ENCODE measurements at places on chromosomes 4 and X.

DNA sequence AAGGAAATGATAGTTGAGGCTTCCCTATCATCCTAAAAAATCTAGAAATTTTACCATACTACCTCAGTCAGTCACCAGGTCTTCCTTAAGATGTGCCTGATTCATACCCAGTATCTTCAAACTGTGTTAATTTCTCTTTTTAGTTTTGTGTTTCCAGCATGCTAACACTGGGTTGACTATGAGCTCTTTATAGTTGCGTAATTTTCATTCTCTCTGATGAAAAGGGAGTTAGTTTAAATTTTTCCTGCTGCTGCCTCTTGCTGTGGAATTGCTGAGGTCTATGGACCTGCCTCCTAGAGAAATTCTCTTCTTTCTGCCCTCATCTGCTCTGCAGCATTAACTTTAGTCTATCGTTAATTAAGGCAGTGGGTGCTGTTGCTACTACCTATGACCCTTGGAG lies 66.6 kb downstream of the BANK1 start:
- no peak for DNase-seq

- no peak for DNase-seq
These were observed 30.9 kb downstream of the RTL9 start for GRCh38 chrX:110389570-110389969.

GRCh38 chr4:184641022-184641421 lies 8.2 kb downstream of the CASP3 start:
- no peak for DNase-seq

DNA sequence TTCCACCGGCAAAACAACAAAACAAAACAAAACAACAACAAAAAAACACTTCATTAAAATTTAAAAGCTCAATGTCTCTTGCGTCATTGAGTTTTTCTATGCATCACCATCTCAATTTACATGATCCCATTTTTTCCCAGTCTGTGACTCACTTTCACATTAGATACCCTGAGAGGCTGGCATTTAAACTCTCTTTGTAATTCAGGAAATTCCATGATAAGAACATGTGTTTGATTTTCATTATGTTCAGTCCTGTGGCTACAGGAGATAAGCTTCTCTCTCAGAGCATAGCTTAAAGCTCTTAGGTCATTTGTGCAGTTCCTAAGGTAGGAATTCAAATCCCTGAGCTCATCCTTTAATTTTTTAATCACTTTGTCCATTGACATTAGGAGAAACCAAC lies 104.6 kb downstream of the NBDY start:
- no peak for DNase-seq

GRCh38 chr4:147491086-147491485 lies 10.2 kb downstream of the EDNRA start:
- DNase-seq, result no peak

GRCh38 chr4:38662522-38663089 lies 1.4 kb upstream of the KLF3 start:
- no peak for DNase-seq

DNA sequence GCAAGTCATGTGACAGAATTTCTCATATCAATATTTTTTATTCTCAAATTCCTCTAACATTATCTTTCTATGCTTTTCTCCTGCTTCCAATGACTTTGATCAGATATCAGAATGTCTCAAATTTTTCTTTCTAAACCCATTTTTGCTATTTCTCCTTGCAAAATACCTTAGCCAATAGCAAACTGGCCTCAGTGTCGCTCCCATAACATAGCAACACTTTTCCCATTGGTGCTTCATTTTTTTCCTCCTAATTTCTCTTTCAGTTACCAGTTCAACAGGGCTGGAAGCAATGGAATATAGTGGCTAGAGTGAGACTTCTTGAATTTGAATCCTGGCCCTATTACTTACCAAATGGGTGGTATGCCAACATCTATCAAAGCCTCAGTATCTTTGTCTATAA lies 1091.6 kb downstream of the C4orf33 start:
- DNase-seq, result no peak

DNA sequence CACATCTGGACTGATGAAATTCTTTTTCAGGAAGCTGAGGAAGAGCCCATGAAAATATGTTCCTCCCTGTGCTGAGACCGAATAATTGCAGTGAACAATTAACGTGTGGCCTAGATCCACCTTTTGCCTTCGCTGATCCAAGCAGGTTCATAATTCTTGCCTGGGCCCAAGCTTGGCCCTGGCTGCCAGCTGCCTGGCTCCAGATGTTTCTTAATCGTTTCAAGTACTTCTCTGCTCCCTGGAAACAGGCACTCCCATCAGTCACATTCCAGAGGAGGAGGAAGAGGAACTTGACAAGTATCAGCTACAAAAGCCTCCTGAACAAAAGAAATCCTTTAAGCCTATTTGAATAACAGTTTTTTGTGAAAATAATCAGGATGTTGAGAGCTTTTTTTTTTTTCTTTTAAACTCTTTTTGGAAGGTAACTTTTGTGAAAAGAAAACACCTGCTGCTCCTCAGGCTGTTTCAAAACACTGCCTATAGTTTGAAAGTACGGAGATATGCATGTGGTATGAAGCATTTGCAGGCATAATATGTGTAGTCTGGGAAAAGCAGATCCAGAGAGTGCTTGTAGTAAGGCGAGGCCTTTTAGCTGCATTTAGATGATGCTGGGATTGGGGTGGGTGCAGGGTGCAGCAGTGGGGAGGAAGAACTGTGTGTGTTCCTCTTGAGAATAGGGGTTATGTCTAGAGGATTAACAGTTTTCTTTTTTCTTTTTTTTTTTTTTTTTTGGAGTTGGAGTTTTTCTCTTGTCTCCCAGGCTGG lies 154.4 kb downstream of the PTTG2 start:
- DNase-seq, result no peak

- DNase-seq, result no peak
These were observed 274.1 kb upstream of the MAGEB2 start for GRCh38 chrX:29941287-29941686.
